Liver (tissue), 10 donors: ENCODE measurements at places on chromosomes 2 and 18.

- DNase-seq, result peak; percentile 44
Observed at GRCh38 chr2:241064008-241064801, 37.9 kb downstream of the MTERF4 start.

DNA sequence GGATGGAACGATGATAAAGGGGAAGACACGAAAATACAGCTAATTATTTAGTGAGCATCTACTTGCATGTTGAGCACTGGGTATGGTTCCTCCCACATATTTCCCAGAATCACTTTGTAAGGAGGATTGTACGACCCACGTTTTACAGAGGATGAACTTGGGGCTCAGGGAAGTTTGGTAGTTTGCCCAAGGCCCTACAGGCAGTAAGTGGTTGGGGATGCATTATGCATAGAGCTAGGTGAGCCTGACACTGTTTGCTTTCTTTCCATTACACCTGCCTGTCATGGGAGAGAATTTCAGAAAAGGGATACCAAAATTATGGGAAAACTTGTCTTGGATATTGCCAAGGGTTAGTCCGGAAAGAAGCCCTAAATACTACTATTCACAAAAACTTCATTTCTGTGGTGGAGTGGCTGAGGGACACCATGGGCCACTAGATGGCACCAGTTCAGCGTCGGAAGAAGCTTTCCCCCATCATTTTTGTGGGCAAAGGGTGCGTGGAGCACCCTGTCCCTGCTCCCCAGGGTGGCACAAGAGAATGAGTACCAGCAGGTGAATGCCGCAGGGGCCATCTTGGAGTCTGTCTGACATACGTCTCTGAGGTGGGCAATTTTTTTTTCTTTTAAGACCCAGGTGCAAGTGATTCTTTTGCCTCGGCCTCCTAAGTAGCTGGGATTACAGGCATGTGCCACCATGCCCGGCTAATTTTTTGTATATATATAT, 23.5 kb upstream of the C18orf32 start:
- peak; percentile 49 for DNase-seq

- DNase-seq, result no peak
Observed at GRCh38 chr18:11002277-11002676, 147.1 kb downstream of the PIEZO2 start.

- DNase-seq, result no peak
Observed at GRCh38 chr2:12315224-12315623, 401.5 kb upstream of the TRIB2 start.

GRCh38 chr2:7825591-7826312, 856.1 kb upstream of the ID2 start:
- no peak for DNase-seq

- no peak for DNase-seq
Observed at GRCh38 chr2:241312082-241312481, 3.4 kb downstream of the HDLBP start.

DNA sequence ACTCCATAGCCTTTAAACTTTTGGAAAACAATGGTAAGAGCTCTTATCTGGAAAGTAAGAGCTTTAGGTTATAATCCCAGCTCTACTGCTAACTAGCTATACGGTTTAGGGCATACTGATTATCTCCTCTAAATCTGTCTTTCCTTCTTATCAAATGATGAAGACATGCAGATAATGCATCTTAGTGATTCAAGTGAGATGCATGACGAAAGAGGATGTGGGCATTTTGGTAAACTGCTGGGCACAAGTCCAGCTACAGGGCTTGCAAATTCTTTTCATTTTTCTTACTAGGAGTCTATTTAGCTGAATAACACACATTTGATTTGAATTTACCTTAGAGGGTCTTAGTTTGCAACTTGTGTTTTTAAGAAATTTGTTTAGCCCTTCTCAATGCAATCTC, 1604.8 kb upstream of the ZEB2 start:
- DNase-seq, result no peak

DNA sequence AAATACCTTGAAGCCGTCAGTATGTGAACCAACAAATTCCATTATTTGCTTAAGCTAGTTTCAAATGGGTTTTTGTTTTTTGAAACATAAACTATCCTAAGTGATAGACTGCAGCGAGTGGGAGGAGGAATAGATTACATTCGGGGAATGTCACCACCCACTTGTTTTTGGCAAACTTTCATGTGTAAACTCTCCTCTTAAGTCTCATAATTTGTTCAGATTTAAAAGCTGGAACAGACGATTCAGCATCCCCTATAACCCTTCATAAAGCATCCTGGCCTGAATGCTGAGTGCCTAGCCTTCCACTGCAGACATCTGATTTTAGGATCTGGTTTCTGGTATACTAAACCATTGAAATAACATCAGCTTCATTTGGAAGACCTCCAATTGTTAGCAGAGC, 51.0 kb downstream of the CPO start:
- DNase-seq, result no peak

- DNase-seq, result no peak
Observed at GRCh38 chr2:225630824-225631533, 231.5 kb downstream of the NYAP2 start.

GRCh38 chr2:69642709-69643601, 584 bp downstream of the AAK1 start:
- DNase-seq, result peak; percentile 45

GRCh38 chr2:165401285-165401852, 68.1 kb upstream of the CSRNP3 start:
- no peak for DNase-seq

- no peak for DNase-seq
Observed at GRCh38 chr2:39938035-39938835, 159.2 kb upstream of the THUMPD2 start.

DNA sequence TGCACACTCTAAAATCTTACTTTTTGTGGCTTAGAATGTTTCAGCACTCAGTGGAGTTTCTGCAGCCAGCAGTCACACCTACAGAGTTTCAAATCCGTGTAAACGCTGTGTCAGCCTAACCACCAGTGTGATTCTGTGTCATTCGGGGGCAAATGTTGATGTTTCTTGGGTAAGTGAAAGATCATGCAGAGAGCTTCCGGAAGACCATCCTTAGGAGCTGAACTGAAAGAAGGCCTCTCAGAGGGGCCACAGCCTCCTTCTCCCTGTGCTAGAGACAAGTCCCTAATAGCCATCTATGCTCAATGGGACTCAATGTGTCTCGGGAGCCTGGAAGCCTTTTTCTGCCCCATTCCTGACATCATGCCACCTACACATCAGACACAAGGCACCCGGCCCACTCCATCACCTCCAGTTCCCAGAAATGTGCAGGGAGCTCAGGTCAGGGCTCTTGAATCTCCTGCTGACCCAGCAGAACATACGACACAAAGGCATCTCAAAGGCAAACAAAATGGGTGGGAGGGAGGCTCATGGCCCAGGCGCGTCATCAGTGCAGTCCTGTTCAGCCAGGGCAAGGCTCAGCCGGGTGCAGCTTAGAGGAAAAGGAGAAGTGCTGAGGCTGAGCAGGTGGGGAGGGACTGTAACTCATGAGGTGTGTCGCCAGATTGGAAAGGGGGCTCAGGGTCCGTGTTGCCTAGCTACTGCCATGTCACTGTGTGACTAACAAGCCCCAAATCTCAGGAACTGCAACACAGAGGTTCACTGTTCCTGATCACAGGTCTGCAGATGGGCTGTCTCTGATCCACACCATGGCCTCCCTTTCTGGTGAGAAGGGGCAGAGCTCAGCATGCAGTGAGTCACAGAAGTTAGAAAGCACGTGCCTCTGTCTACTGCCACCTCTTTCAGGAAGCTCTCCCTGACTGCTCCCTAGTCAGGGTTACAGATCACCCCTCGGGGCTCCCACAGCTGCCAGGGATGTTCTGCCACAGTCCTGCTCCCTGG, 82.0 kb downstream of the SMAD7 start:
- DNase-seq, result no peak

- DNase-seq, result no peak
Observed at GRCh38 chr2:144426981-144427479, 92.9 kb downstream of the ZEB2 start.

DNA sequence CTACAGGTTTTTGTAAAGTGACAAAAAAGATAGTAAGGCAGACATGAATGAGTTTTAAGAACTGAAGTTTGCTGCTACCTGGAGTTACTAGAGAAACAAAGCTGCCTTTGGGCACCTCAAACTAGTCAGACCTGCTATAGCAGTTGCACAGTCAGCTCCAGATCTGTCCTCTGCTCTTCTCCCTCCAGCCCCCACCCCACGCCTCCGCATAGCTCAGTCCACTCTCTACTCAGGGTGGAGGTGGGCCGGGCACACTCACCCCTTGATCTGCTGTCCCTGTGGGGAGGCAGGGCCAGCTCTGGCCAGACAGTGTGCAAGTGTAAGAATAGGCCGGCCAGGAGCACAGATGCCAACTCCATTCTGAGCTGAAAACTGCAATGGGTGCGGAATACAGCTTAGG, 4.1 kb downstream of the SERTAD2 start:
- DNase-seq, result peak; percentile 67

DNA sequence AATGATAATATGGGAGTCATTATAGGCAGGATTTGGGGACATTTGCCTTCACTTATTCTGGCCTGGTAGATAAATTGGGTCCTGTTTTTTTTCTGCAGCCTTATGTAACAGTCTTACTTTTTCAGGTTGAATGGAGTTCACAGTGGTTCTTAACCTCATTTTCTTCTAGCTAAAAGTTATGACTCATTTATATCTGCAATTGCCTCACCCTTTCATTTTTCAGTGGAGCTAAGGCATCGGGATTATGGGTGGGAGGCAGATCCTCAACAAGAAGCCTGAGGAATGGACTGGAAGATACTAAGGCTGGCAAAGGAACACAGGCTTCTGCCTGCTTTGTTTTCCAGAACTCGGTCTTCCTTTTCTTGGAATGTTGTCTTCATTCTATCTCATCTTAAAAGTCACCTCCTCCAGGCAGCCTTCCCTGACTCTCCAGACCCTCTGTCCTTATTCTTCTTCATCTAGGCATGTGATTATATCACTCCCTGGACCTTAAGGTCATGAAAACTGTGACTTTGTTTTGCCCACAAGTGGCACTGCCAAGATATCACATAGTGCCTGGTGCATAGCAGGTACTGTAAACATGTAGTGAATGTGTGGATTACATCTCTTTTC, 41.0 kb upstream of the ACSL3 start:
- no peak for DNase-seq

DNA sequence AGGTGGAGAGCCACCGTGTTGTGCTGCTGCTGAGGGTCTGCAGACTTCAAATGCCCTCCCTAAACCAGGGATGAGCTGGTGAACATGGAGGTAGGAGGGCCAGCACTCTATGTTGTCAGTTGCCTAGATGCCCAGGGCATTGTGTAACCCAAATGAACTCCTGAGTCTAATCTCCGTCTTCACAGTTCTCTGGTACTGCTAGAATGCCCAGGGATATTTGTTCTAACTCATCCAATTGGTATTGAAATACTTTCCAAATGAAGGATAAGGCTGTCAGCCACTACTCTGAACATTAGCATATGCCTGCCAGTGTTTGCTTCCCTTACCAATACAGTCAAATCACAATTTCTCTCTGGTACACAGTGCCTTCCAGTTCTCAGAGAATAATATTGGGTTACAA, 492.6 kb downstream of the SLC4A3 start:
- no peak for DNase-seq

GRCh38 chr2:74008761-74009395, 24.2 kb downstream of the TET3 start:
- no peak for DNase-seq

GRCh38 chr18:14921031-14921430, 173.1 kb downstream of the ANKRD30B start:
- DNase-seq, result no peak

DNA sequence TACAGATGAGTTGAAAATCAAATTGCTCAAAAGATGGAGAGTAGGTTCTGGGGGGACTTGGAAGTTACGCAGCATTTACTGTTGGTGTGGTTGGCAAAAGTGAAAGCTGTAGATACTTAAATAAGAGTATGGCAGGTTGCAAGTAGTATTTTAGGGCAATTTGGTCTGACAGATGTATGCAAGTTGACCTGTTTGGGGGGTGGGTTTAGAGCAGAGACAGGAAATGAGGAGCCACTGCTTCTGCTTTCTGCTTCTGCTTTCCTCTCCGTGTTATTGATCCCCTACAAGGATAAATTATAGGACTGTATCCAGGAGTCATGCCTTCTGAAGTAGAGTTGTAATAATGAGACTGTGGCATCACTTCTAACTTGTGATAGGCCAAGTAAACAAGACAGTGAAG, 71.2 kb downstream of the EPAS1 start:
- DNase-seq, result no peak

DNA sequence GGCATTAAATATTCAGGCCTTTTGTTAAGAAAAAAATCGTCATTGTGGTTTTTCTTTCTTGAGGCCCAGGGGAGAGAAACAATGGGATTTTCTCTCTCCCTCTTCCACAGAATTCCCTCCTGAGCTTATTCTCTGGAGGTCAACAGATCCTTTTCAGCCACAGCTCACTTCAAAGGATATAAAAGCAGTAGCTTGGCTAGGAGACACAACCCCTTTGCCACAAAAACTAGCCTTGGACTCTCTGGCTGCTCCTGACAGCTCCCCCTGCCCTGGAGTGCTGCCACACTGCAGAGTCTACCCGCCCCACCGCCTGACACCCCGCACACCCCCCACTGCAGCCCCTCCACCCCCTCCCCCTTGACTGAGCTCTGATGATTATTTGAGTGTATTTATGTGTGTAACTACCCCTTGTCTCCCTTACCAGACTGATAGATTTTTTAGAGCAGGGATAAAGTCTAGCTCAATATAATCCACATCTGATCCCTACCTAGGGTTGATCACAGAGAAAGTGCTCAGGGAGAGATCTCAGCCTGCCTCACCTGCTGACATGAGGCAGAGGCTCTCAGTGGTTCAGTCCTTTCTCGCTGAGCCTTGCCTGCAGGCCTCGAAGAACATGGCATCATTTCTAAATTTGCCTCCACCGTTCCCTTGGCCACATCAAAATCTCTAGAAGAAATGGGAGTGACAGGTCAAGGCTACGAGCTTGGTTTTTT, 132.2 kb upstream of the SP5 start:
- no peak for DNase-seq

DNA sequence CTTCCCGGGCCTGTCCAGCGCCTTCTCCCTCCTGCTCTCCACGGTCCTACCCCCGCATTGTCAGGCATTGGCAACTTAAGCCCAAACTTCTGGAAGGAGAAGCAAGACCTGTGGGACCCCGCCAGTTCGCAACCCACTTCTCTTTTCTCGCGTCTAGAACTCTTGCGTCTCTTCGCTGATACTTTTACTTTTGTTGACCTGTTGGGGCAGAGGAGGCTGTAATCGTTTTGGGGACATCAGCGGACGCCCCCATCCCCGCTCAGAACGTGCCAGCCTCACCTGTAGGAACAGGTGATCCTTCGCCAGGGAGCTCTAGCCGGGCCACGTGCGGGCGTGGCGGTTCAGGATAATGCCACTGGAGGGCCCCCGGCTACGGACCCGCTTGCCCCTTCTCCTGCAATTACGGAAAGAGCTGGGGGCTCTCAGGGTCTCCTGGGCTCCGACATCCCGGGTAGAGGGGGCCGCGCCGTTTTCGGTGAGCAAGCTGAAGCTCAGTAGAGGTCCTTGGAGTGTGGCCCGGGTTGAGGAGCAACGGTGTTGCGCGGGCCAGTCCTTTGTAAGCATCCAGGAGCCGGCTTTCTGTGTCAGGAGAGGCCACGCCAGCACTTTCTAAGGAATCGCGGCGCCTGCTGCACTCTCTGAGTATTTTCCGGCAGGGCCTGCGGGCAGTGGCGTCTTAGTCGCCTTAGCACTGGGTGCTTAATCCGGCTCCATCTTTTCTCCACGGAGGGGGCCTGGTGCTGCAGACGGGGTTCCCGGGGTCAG, 1.6 kb downstream of the MTCL1 start:
- DNase-seq, result no peak

GRCh38 chr2:10956006-10956790, 44.5 kb downstream of the KCNF1 start:
- no peak for DNase-seq

GRCh38 chr2:33929467-33929866, 330.4 kb upstream of the FAM98A start:
- no peak for DNase-seq
